Hematopoietic multipotent progenitor cell (in vitro differentiated cells): ENCODE measurements at places on chromosomes 7 and 10.

DNA sequence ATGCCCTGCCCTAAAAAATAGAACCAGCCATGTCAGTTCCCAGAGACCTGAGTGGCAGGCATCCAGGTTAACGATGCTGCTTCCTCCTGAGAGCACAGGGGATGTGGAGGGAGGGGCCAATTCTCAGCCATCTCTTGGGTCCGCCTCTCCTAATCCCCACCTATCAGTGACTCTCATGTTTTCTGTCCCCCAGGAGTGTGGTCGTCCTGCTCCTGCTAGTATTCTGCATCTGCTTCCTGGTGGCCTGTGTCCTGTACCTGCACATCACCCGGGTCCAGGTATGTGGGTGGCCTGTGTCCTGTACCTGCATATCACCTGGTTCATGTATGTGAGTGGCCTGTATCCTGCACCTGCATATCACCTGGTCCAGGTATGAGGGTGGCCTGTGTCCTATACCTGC, 105.3 kb downstream of the ADCY1 start:
- no peak for DNase-seq

- DNase-seq, result no peak
These were observed 567.4 kb downstream of the INHBA start for GRCh38 chr7:41135511-41135910.

DNA sequence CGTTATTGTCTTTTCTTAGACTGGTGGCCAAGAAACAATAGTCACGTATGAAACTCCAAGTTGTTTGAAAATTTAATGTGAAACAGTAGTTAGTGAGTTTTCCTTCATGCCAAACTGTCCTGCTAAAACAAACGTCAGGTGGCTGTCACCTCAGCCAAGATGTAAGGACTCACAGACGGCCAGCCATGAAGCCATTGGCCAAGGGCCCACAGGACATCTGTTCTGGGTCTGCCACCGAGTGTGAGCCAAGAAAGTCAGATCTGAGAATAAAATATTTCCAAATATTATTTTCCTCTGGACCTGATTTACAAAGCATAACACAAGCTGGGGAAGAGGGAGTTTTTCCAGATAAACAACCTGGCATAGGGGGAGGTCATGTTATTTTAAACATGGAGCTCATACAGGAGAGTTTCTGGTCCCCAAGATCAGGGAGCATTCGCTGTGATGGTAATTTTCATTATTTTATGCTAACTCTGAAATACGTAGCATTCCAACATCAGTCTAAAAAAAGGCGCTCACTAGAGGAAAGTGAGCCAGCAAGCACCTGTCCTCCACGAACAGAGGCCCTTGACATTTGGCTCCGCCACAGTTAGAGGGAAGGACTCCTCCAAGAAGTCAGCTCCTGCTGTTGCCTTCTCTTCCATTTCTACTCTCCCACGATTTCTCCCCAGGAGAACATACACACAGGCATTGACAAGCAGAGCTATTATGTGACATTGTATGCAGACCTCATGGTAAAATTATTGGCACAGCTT, 38.9 kb upstream of the LANCL2 start:
- no peak for DNase-seq

- DNase-seq, result no peak
These were observed 520.5 kb downstream of the GLRX3 start for GRCh38 chr10:130656582-130657133.

GRCh38 chr7:4774658-4775249, 669 bp upstream of the AP5Z1 start:
- DNase-seq, result no peak

DNA sequence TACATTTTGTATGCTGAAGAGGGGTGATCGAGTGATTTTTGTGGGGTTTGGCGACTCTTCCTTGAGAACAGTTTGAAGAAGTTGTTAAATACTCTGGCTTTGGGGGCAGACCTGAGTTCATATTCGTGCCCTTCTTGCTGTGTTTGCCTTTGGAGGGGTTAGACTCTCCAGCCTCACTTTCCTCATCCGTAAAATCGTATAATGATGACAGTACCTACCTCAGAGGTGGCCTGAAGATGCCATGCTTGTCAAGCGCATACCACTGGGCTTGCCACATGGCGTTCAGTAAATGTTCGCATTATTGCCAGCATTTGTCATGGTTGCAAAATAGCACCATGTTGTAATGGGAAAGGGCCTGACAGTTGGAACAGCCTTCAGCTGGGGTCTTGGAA, 1.3 kb downstream of the STK17A start:
- DNase-seq, result peak; percentile 19

GRCh38 chr10:49700997-49701396, 21.5 kb downstream of the C10orf53 start:
- DNase-seq, result no peak
